ENCODE measurements at places on chromosomes 13 and 19.

- no peak for DNase-seq
Observed at GRCh38 chr19:47673426-47673825, 39.8 kb upstream of the EHD2 start.

DNA sequence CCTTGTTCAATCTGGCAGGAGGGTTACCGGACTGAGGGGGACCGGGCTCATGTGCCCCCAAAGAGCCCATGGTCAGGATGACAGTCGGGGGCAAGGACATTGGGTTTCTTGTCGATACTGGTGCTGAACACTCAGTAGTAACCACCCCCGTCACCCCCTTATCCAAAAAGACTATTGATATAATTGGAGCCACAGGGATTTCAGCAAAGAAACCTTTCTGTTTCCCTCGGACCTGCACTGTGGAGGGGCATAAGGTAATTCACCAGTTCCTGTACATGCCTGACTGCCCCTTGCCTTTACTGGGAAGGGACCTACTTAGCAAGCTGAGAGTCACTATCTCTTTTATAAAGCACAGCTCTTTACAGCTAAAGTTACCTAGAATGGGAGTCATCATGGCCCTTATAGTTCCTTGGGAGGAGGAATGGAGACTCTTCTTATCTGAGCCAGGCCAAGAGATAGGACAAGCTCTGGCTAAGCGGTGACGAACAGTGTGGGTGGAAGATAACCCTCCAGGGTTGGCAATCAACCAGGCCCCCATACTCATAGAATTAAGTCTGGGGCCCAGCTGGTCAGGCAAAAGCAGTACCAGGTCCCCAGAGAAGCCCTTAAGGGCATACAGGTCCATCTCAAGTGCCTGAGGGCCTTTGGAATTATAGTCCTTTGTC, 603.7 kb downstream of the UQCRFS1 start:
- no peak for DNase-seq

GRCh38 chr19:39325778-39326665, 5.4 kb upstream of the LRFN1 start:
- DNase-seq: no peak

DNA sequence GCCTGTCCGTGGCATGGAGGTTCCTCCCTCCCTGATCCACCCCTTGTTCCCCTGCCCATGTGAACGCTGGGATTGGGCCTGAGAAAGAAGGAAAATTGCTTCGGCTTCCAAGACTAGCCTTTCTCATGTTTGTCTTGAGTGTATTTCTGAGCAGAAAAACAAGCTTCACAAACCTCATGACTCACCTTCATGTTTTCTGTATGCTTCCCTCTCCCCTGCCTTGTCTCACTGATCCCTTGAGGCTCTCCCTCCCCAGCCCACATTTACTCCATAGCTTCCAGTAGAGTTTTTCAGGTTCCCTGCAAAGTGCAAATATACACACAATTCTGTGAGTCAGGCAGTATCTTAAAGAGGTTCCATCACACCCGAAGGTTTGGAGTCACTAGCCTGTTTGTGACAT, 572.4 kb downstream of the UQCRFS1 start:
- DNase-seq: no peak

DNA sequence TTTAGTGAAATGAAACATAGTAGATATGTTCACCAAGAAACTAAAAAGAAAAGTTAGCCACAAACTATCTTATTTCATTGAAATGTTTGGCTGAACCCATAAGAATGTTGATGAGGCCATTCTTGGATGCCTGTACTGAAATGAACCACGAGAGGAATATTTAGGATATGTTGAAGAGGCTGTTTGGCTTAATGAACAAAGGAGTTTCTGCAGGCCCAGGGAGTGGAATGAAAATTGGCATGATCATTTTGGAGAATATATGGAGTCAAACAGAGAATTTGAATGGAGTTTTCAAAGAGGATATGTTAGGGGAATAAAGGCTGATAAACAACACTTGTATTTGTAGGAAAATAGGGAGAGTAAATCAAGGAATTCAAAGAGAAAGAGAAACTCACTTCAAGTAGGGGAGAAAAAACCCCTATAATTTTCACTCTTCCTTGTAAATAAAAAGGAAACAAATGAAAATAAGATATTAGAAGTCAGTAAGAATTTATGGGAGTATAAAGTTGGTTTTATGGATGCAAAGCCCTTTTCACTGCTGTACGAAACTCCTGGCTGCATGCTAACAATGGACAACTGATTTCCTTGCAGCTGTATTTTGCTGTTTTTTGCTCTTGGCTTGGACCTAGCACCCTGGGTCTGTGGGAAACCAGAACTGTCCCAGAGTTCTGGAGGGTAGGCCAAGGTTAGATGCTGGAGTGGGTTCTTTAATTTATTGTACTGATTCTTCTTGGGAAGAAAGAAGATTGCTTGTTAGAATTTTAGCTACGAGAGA, 36.5 kb downstream of the KL start:
- no peak for DNase-seq

GRCh38 chr13:36058116-36058515, 73.1 kb downstream of the DCLK1 start:
- DNase-seq: no peak

DNA sequence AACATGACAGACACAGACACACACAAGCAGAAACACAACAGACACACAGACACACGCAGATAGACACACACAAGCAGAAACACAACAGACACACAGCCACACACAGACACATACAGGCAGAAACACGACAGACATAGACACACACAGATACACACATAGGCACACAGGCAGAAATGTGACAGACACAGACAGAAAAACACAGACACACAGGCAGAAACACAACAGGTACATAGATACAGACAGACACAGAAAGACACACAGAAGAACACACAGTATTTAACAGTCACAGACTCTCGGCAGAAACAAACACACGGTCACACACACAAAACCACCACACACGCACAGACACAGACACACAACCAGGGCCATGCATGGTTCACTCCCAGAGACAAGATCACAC, 905 bp downstream of the TBXA2R start:
- no peak for DNase-seq

- no peak for DNase-seq
Observed at GRCh38 chr19:33279430-33280350, 22.6 kb downstream of the CEBPA start.

DNA sequence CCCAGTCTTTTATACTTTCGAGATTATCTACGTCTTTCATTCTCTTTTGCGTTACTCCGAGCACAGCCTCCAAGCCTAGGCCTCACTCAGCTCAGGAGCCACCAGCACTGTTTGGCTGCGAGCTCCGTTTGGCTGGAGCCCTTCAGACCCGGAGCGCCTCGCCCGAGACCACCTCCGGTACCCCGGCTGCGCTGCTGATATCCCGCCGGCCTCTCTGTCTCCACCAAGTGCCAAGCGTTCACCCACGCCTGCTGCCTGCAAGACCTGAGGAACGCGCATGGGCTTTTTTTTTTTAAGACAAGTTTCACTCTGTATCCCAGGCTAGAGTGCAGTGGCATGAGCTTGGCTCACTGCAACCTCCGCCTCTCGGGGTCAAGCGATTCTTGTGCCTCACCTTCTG, 14.1 kb upstream of the ZNF177 start:
- no peak for DNase-seq

DNA sequence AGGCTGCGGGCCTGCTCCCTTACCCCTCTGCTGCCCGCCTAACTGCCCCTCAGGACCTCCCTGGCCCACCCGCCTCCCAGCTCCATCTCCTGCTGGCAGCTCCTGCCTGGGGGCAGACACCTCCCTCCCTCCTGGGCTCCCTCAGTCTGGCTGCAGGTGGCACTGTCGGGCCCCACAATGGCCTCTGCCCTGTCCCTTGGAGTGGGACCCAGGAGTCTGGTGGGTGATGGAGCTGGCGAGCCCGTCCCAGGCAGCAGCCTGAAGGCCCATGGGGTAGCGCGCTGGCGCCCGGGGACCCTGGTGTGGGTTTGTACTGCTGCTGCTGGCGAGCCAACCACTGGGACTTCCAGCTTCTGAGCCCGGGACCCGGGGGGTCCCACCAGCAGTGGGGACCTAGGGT, 83.6 kb downstream of the KDM4B start:
- DNase-seq: no peak
